ENCODE measurements at places on chromosomes 1 and 21.

DNA sequence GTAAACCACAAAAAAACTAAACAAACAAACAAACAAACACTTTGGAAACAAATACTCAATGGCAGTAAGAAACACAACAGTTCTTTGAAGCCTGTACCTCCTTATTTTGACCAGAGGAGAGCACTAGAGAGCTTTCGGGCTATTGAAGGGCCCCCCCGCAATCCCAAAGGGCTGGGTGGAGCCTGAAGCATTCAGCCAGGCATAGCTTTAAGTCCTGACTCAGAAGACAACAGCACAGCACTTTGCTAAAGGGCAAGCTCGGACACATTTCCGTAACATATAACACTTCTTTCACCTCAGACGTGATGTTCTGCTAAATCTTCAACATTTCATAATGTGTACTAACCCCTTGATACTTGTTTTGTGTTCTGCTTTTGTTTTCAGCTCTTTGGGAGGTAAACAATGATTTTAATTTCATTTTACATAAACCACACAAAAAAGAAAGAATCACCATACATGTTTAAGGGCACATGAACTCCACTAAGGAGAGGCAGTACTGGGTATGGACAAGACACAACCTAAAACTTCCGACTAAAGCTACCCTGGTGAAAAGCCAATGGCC, 9.7 kb upstream of the SHCBP1L start:
- peak; percentile 94 for DNase-seq

GRCh38 chr1:237879195-237879594, 11.5 kb downstream of the ZP4 start:
- no peak for DNase-seq

DNA sequence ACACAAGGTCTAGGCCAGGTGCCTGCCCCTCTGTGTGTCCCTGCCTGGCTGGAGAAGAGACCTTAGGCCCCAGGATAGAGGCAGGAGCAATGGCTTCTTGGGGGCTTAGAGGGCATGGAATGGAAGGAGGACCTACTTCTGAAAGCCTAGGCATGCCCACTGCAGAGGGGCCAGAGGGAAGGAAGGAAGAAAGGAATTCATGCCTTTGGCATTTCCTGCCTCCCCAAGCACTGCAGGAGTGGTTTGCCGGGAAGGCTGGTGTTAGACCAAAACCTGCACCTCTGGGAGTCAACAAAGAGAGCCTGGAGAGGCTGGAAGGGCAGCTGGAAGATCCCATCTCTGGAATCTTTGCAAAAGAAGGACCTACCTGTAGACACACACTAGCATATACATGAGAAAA, 50.7 kb upstream of the KCNE2 start:
- DNase-seq: no peak

GRCh38 chr1:209862391-209863356, 34.9 kb downstream of the UTP25 start:
- no peak for DNase-seq

- no peak for DNase-seq
Measured at GRCh38 chr1:47563201-47563600, 125.4 kb downstream of the FOXD2 start.

- no peak for DNase-seq
Measured at GRCh38 chr1:23589585-23589986, 30.3 kb upstream of the ID3 start.

DNA sequence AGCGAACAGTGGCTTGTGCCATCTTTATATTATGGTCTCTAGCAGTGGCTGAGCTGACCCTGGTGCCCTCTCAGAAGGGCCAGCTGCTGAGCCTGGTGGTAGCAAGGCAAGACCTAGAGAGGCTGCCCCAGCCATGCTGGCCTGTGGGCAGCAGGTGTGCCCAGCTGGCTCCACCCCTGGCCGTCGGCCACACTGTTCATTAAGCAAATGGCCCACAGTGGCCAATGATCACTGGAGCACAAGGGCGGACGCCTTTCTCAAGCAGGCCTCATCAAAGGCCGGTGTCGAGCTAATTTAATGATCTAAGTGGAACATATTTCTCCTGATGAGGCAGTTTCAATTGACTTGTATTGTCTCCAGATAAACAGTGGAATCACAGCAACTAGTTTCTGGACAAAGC, 89.4 kb downstream of the GRIK3 start:
- DNase-seq: no peak

Measured in NCI-H1417 (cell line).